ENCODE measurements at places on chromosomes 5 and 9. TPM values are rescaled to one million over a fixed set of nuclear protein-coding genes. Genes with fewer than 3 reads are reported as not detected.

FCN2 gene
- not detected for total RNA-seq

PCDHB4 gene
- total RNA-seq: not detected

MEGF10 gene
- not detected for total RNA-seq

ZDHHC12 gene
- total RNA-seq: 37.1 TPM

DNA sequence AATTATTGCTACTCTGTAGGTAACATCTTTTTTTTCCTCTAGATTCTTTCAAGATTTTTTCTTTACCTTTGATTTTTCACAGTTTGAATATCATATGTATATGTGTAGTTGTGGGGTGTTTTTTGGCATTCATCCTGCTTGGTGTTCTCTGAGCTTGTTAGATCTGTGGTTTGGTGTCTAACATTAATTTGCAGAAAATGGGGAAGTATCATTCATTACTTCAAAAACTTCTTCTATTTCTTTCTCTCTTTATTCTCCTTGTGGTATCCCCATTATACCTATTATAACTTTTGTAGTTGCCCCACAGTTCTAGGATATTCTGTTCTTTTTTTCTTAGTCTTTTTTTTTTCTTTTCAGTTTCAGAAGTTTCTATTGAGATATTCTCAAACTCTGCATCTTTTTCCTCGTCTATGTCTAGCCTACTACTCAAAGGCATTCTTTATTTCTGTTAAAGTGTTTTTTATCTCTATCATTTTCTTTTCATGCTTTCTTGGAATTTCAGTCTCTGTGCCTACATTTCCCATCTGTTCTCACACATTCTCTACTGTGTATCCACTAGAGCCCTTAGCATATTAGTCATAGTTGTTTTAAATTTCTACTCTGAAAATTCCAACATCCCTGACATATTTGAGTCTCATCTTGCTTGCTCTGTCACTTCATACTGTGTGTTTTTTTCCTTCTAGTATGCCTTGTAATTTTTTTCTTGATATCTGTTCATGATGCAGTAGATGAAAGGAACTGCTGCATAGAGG lies 60.1 kb upstream of the GNA14 start:
- H3K36me3 ChIP-seq: no peaks in the 10 kb centered on the region
- no peak for DNase-seq
- H3K4me3 ChIP-seq: no peak overlapping the region
- no peaks in the 10 kb centered on the region for H3K27me3 ChIP-seq

- no peaks in the 10 kb centered on the region for H3K4me1 ChIP-seq
- H3K27me3 ChIP-seq: peaks cover 29% of the 10 kb centered on the region
- no peaks in the 10 kb centered on the region for H3K36me3 ChIP-seq
- no peak within 1 kb of the TSS for H3K27ac ChIP-seq
- no peak within 1 kb of the TSS for H3K4me3 ChIP-seq
Measured at GRCh38 chr9:841371-842209, at the start of gene DMRT1. Gene DMRT1, plus strand, starts transcription at chr9:841697. Its CDS starts 142 bp downstream, at chr9:841839.

DNA sequence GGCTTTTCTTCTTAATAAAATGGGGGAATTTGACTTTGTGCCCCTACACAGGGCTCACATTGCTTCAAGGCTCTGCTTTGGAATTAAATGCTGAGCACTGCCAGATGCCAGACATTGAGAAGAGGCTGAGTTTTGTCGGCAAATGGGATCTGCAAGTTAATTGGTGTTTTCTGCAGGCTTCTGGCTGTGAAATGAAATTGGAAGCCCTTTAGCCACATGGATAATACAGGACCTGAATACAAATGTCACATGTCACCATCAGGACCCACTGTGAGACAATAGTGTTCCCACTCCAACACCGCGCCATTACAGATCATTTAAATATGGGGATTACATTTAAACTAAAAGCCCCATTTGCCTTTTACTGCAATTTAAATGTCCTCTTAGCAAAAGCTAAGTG lies 164.4 kb downstream of the ZSWIM6 start:
- H3K36me3 ChIP-seq: peaks cover 2% of the 10 kb centered on the region
- DNase-seq: no peak
- no peak overlapping the region for H3K4me3 ChIP-seq
- no peaks in the 10 kb centered on the region for H3K27me3 ChIP-seq
- no peak overlapping the region for H3K27ac ChIP-seq

DNA sequence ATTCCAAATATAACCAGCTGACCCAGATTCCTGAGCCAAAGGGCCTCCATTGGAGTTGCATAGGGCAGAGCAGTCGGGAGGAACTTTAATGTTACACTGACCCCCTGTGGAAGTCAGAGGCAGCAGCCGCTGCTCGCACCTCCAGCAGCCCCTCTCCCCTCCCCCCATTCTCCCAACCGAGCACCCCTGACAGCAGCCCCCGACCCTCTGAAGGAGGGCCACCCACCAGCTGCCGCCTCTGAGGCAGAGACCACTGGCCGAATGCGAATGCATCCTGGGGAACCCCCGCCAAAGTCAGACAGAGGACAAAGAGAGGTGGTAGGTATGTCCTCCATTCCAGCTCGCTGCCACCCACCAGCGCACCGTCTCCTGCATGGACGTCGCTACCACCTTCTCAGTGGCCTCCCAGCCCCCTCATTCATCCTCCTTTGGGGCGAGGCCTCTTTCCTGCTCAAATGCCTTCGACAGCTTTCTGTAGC lies 231.0 kb downstream of the CDK5RAP2 start:
- no peaks in the 10 kb centered on the region for H3K36me3 ChIP-seq
- DNase-seq: peak; percentile 7
- H3K27me3 ChIP-seq: no peaks in the 10 kb centered on the region

DNA sequence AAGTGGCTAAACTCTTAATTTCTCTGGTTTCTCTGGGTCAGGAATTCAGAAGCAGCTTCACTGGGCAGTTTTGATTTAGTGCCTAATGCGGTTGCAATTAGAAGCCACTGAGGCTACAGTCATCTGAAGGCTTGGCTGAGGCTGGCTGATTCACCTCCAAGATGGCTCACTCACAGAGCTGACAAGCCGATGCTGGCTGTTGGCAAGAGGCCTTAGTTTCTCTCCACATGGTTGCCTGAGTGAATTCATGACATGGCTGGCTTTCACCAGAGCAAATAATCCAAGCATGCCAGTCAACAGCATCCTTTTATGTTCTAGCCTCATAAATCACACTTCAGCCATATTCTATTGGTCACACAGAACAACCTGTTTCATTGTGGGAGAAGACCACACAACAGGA lies 2.8 kb upstream of the CDK7 start:
- DNase-seq: no peak
- peaks cover 10% of the 10 kb centered on the region for H3K4me1 ChIP-seq
- H3K27me3 ChIP-seq: no peaks in the 10 kb centered on the region
- H3K4me3 ChIP-seq: no peak overlapping the region
- H3K27ac ChIP-seq: no peak overlapping the region

GRCh38 chr5:4480528-4481349 lies 659.4 kb upstream of the ADAMTS16 start:
- no peak for DNase-seq
- no peak overlapping the region for H3K27ac ChIP-seq
- H3K36me3 ChIP-seq: no peaks in the 10 kb centered on the region
- H3K27me3 ChIP-seq: no peaks in the 10 kb centered on the region

DNA sequence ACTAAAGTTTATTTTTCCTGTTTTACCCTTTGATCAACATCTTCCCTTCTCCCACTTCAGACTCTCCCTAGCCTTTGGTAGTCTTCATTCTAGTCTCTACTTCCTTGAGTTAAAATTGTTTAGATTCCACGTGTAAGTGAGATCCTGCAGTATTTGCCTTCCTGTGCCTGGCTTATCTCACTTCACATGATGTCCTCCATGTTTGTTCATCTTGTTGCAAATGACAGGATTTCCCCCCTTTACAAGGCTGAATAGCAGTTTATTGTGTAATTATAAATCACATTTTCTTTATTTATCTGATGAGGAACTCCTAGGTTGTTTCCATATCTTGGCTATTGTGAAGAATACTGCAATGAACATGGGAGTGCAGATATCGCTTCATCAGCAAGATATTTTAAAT lies 461.7 kb downstream of the CHSY3 start:
- no peak for DNase-seq
- no peaks in the 10 kb centered on the region for H3K27me3 ChIP-seq
- H3K36me3 ChIP-seq: no peaks in the 10 kb centered on the region
- H3K27ac ChIP-seq: no peak overlapping the region

DNA sequence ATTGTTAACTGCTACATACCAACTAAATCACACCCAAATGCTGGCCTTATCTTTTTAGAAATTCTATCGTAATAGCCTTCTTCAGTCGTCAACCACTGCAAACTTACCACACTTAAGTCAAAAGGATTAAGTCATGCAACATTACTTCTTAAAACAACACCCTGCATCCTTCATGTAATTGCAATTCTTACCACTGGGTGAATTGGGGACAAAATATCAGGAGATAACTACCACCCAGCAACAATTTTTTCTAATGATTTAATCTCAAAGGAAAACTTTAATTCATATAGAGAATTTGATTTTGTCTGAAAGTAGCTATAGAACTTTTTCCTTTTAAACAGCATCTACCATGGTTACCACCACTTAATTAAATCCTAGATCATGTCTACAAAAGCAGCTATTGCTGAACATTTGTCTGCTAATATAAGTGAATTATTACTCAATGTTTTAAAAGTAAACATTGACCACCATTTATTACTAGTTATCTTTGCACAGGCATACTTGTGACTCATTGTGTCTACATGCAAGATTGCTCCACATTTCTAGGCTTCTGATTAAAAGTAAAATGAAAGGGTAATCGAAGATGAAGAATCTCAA lies 10.5 kb downstream of the MLLT3 start:
- H3K4me1 ChIP-seq: no peaks in the 10 kb centered on the region
- H3K36me3 ChIP-seq: no peaks in the 10 kb centered on the region
- H3K27ac ChIP-seq: no peak overlapping the region
- DNase-seq: no peak
- no peak overlapping the region for H3K4me3 ChIP-seq
- H3K27me3 ChIP-seq: no peaks in the 10 kb centered on the region

All from natural killer cell (primary cell).